ENCODE measurements at places on chromosomes 11 and 22. TPM values are rescaled to one million over a fixed set of nuclear protein-coding genes. Genes with fewer than 3 reads are reported as not detected.
A peak's percentile ranks its signal among the peaks of the same experiment; 100 is the strongest.

Gene TRPM5
- not detected for total RNA-seq

Gene SLC5A1
- total RNA-seq: 0.12 TPM

Gene P2RX6
- 1.1 TPM for total RNA-seq

Gene MS4A6E
- total RNA-seq: not detected

Gene GAL
- total RNA-seq: 32.2 TPM

Gene OR6T1
- not detected for total RNA-seq

Gene ASPHD2
- total RNA-seq: 2.1 TPM

DNA sequence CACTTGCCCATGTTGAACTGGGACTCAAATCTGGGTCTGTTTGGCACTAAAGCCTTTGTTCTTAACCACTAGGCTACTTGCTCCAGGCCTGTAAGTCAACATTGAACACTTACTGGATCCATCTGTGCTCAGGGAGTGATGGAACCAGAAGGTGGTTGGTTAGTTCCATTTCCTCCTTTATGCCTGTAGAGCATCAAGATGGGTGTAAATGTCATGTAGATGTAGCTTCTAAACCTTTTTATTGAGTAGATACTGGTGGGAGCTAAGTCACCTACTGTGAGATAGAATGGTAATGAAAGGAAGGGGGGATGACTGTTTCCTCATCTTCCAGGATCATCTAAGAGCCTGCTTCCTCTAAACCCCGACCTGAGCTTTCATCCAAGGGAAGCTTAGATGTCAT is 38.6 kb upstream of the ALKBH3 start:
- DNase-seq: no peak

- DNase-seq: no peak
These were observed 3.1 kb downstream of the AP1B1 start for GRCh38 chr22:29385151-29385704.

GRCh38 chr11:7592711-7593110 is 78.9 kb downstream of the PPFIBP2 start:
- peak; percentile 25 for DNase-seq

DNA sequence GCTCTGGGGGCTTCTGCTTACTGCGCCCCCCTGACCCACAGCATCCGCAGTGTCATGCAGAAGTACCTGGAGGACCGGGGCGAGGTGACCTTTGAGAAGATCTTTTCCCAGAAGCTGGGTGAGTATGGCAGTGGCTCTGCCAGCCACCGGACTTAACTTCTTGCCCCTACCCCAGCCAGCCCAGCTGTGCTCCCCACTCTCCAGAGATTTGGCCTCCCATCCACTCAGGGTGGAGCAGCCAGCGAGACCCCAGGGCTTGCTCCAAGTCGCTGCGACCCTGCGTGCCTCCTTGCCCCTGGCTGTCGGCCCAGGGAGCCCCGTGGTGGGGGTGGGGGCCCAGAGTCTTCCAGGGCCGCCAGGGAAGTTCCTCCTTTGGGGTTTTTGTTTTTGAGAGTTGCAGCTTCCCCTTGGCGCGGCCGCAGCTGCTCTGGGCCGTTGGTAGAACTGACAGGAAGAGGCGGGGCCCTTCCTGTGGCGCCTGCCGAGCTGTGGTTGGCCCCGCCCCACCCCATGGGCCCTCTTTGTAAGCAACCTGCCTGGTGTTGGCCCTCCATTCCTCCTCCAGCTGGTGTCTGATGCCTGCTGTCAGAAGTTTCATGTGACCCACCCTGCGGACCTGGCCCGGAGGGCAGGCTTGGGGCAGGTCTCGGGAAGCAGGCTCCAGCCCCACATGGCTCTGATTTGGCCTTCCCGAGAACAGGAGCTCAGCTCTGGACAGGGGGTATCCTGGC is 11.1 kb downstream of the GRK2 start:
- no peak for DNase-seq

GRCh38 chr11:65573391-65574079 is 1.2 kb downstream of the FAM89B start:
- peak; percentile 44 for DNase-seq

GRCh38 chr22:38956551-38956950 is 858 bp upstream of the APOBEC3A start:
- DNase-seq: no peak

GRCh38 chr11:100545970-100546369 is 141.1 kb upstream of the ARHGAP42 start:
- no peak for DNase-seq

DNA sequence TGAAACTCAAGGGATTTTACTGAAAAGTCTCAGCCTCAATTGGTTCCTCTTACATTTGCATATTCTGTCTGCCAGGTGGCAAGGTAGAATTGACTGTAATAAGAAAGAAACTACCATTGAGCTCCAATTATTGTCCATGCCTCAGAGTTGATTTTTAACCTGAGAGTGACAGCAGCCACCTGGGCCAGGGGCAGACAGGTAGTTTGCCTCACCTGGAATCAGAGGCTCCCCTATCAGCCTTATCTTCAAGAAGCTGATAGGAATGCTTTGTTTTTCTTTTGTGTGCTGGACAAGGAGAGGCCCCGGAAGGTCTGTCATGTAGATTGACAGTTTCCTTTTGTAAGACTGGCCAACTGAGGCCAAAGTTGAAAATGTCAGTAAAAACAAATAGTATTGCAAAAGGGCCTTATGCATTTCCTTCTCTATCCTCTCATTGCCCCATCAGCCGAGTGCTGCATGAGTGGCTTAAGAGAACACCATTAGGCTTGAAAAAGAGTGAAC is 34.1 kb downstream of the CD44 start:
- peak; percentile 35 for DNase-seq

DNA sequence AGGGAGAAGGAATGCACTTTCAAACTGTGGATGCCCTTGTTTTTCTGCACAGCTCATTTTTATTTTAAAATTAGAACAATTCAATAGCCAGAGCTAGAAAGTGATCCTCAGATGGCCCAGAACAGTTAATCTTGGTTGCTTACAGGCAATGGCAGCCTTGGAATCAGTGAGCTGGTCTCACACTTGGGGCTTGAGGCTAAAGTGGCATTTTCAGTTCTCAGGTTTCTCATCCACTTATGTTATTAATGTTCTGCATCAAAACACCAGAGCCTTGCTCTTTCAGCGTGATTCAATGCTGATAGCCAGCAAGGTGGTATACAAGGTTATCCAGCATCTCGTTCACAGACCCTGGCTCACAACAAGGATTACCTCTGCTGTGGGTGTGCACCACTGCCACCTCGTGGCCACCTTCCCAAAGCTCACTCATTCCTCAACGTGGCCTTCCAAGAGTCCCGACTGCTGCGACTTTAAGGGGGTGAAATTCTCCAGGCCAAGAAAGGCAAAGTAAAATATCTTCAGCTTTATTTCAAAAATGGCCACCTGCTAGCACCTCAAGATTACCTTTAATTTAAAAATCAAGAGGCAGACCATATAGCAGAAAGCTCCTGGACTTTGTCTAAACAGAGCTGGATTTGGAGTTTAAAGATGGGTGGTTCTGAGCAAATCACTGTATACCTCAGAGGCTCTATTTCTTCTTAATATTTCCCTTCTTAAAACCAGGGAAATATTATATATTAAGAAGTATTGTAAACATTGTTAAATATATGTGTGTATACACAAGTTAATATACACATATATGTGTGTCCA is 34.2 kb upstream of the FSHB start:
- peak; percentile 49 for DNase-seq

GRCh38 chr11:119378851-119379465 is 2.5 kb downstream of the USP2 start:
- DNase-seq: no peak

DNA sequence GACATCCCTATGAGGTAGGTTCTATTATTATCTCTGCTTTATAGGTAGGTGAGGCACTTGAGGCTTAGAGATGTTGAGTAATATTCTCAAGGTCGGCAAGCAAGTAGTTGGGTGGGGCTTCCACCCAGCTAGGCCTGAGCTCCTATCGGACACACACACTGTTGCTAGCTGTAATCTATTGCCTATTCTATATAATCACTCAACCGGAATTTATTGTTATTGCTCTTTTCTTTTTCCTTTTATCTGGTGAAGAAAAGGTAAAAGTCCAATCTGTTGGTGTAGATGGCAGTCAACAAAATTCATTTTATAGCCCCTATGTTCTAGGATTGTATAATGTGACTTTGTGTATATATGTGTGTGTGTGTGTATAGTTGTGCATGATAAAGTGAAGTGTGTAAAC is 3.4 kb downstream of the OR9Q2 start:
- DNase-seq: peak; percentile 11

DNA sequence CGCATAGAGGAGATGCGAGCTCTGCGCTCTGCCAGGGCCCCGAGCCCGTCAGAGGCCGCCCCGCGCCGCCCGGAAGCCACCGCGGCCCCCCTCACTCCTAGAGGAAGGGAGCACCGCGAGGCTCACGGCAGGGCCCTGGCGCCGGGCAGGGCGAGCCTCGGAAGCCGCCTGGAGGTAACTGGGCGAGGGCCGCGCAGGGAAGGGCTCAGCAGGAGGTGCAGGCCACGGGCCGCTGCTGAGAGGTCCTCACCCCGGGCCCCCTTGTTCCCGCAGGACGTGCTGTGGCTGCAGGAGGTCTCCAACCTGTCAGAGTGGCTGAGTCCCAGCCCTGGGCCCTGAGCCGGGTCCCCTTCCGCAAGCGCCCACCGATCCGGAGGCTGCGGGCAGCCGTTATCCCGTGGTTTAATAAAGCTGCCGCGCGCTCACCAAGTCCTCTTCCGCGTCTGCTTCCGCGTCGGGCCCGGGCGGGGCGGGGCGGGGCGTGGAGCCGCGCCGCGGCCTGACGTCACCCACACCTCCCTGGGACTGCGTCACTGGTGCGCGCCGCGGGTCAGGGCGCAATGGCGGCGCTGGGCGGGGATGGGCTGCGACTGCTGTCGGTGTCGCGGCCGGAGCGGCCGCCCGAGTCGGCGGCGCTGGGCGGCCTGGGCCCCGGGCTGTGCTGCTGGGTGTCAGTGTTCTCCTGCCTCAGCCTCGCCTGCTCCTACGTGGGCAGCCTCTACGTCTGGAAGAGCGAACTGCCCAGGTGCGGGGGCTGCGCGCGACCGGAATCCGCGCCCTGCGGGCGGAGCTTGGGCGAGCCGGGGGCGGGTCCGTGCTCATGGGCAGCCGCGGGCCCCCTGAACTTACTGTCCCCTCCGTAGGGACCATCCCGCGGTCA is at the start of gene RCE1:
TSS of gene RCE1 (plus strand) at position 546 of the 880 bp plus-strand sequence. CDS start at position 561, 15 bp downstream.
- peak; percentile 95 for DNase-seq

- peak; percentile 26 for DNase-seq
These were observed 494 bp downstream of the ZDHHC5 start for GRCh38 chr11:57668434-57668782.

- DNase-seq: no peak
These were observed 25.8 kb upstream of the P2RY6 start for GRCh38 chr11:73246303-73246702.

- no peak for DNase-seq
These were observed 20.7 kb upstream of the SUSD2 start for GRCh38 chr22:24160546-24160945.

- DNase-seq: peak; percentile 47
These were observed 720 bp downstream of the PACS1 start for GRCh38 chr11:66070604-66071380.

DNA sequence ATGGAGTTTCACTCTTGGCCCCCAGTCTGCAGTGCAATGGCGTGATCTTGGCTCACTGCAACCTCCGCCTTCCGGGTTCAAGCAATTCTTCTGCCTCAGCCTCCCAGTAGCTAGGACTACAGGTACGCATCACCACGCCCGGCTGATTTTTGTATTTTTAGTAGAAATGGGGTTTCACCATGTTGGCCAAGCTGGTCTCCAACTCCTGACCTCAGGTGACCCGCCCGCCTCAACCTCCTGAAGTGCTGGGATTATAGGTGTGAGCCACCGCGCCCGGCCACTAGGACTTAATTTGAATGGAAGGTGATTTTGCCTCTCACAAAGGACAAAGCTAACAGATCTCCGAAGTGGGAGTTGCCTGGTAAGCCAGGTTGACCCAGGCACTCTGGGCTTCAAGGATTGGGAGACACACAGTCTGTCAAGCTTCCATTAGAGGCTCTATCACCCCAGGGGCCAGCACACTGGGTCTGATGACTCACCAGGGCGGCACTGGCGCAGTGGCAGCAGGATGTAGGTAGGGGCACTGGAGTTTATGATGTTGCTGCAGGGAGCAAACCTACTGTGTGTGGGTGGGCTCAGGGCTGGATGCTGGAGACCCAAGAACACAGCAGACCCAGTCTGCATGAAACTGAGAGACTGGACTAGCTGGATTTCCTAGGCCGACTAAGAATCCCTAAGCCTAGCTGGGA is 17.8 kb upstream of the KCTD14 start:
- DNase-seq: peak; percentile 41

DNA sequence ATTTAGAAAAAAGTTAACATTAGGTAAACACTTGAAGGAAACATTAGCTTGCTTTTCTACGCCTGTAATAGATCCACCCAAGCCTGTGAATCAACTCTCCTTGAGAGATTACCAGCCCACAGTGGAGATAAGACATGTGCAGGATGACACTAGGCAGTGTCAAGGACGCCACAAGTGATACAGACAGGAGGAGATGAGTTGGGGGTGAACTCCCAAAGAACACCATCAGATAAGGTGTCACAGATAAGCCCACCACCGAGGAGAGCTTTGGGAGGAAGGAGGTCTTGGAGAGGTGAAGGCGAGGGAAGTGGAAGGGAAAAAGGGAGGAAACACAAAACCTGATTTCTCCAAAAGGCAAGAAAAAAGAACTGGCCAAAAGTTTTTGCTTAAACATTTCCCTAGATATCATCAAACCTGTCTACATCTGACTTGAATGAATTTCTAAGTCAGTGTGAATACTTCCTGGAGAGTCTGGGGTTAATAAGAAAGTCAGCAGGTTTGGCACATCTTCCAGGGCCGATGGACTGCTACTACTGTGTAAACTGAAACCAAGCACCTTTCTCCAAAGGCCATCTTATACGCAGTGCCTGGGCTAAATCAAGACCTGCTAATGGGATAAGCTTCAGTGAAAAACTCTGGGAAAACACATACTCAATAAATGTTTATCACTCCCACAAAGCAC is 15.5 kb downstream of the CLTCL1 start:
- DNase-seq: no peak

DNA sequence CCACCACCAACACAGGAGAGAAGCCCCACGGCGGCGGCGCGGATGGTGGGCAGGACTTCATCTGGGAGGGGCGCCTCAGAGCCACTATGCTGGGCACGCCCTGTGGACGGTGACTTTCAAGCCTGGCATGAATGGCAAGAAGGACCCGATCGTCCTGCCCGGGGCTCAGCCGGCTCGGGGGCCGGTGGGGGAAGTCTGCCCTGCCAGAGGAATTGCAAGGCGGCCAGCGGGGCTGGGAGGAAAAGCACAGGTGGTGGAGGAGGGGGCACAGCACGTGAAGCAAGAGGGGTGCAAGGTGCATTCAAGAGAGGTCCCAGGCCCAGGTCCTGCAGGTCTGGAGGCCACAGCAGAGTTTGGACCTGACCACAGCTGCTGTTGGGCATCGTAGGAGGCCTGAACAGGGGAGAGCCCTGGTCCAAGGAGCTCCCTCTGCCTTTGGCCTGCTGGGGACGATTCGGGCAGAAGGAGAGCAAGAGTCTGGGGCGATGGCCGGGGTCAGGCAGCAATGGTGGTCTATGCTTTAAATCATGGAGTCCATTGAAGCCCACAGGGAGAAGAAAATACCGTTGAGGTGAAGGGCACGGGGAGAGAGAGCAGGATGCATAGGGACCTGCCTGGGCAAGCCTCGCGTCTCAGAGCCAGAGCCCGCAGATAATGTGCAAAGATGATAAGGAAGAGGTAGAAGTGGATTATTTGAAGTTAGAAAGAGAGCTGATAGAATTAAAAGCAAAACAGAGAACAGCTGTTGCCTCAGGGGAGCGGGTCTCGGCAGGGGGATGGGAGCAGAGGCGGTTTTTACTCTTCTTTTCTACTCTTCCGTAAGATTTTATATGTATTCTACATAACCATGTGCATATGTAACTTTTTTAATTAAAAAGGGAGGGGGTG is 82.6 kb upstream of the SHISAL1 start:
- no peak for DNase-seq

- peak; percentile 45 for DNase-seq
These were observed 380.1 kb upstream of the SYN3 start for GRCh38 chr22:33438273-33438672.

Data from PC-3 (cell line).